Spinal cord (tissue), 10 donors: ENCODE measurements at places on chromosomes 7 and 10.

GRCh38 chr10:125102246-125102645, 58.1 kb downstream of the CTBP2 start:
- DNase-seq, result no peak

GRCh38 chr10:129809431-129809830, 154.6 kb downstream of the EBF3 start:
- no peak for DNase-seq

- no peak for DNase-seq
Measured at GRCh38 chr7:144780071-144780608, 55.7 kb downstream of the TPK1 start.

DNA sequence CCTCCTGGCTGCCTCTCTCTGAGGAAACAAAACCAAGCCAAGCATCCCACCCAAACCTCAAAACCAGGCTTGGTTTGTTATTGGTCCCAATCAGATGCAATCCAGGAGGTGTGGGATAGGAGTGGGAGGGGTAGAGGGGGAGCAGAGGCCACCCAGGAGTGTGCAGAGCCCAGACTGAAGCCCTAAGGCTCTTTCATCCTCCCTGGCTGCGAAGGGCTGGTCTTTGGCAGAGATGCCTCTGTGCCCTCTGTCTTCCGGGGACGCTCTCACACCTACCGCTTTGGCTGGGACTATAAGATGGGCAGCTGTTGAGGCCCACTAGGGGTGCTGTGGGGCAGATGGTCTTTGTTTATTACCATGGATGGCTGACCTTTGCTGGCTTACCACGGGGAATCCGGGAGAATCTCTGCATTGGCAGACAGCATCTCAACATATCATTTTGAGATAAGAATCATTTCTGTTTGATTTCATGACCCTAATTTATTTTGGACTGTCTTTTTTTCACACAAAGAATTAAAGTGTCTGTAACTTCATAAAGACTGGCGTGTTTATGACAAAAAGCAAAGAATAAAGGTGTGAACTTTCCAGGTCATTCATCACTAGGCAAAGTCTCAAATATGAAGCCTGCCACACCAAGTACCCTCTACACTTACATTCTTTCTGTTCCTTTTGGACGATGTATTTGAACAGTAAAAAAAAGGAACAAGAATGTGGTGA, 6.5 kb upstream of the DENND2A start:
- DNase-seq, result no peak
